ENCODE measurements at places on chromosomes 13 and 19. TPM values are rescaled to one million over a fixed set of nuclear protein-coding genes. Genes with fewer than 3 reads are reported as not detected.

SPTBN4 gene
- 1.2 TPM for total RNA-seq

NUFIP1 gene
- total RNA-seq: 3.9 TPM

ZNF763 gene
- 4.6 TPM for total RNA-seq

FFAR2 gene
- 0.99 TPM for total RNA-seq

DLL3 gene
- 0.20 TPM for total RNA-seq

MRI1 gene
- total RNA-seq: 25.0 TPM

AMH gene
- total RNA-seq: not detected

OVOL3 gene
- not detected for total RNA-seq

CHERP gene
- total RNA-seq: 19.8 TPM

PHF11 gene
- 20.7 TPM for total RNA-seq

KLK13 gene
- 4.9 TPM for total RNA-seq

FCHO1 gene
- total RNA-seq: 2.4 TPM

DCUN1D2 gene
- 18.6 TPM for total RNA-seq

DACH1 gene
- 8.5 TPM for total RNA-seq

KLF1 gene
- total RNA-seq: 1.7 TPM

ZNF587B gene
- total RNA-seq: 18.3 TPM

GPC6 gene
- 10.9 TPM for total RNA-seq

NCR1 gene
- total RNA-seq: 0.30 TPM

SHD gene
- total RNA-seq: 1.3 TPM

TNFAIP8L1 gene
- total RNA-seq: 5.0 TPM

CPAMD8 gene
- 4.0 TPM for total RNA-seq

OR4F17 gene
- total RNA-seq: not detected

KCNJ14 gene
- total RNA-seq: 1.2 TPM

PRR22 gene
- total RNA-seq: 0.30 TPM

ZNF709 gene
- 10.3 TPM for total RNA-seq

SLC25A41 gene
- 0.49 TPM for total RNA-seq

RNF113B gene
- not detected for total RNA-seq

KIR3DL1 gene
- total RNA-seq: not detected

SBK2 gene
- total RNA-seq: not detected

PALM3 gene
- total RNA-seq: 0.10 TPM

TJP3 gene
- total RNA-seq: 1.2 TPM

CEBPG gene
- 34.8 TPM for total RNA-seq

CDX2 gene
- total RNA-seq: not detected

S1PR2 gene
- 12.6 TPM for total RNA-seq

LRRC25 gene
- total RNA-seq: 3.7 TPM

CCDC169 gene
- total RNA-seq: 1.6 TPM

DACT3 gene
- 6.7 TPM for total RNA-seq

SIGLEC8 gene
- total RNA-seq: 0.59 TPM

LILRA1 gene
- not detected for total RNA-seq

FPR3 gene
- total RNA-seq: 2.2 TPM

PODNL1 gene
- 0.20 TPM for total RNA-seq

GRK1 gene
- total RNA-seq: not detected

RGS9BP gene
- 0.89 TPM for total RNA-seq

CYP2A13 gene
- total RNA-seq: 0.10 TPM

C5AR2 gene
- 1.2 TPM for total RNA-seq

WDR83 gene
- 4.6 TPM for total RNA-seq

PLPPR2 gene
- total RNA-seq: 5.7 TPM

CEACAM6 gene
- 5.0 TPM for total RNA-seq

SHISA7 gene
- total RNA-seq: 0.10 TPM

CDC16 gene
- 71.2 TPM for total RNA-seq

RCBTB2 gene
- 12.5 TPM for total RNA-seq

FXYD3 gene
- 75.0 TPM for total RNA-seq

LHB gene
- not detected for total RNA-seq

ZNF491 gene
- total RNA-seq: 3.8 TPM

MEGF8 gene
- total RNA-seq: 11.6 TPM

NALCN gene
- total RNA-seq: 1.8 TPM

ENOX1 gene
- 9.7 TPM for total RNA-seq

ZNF177 gene
- 4.4 TPM for total RNA-seq

Measured in skin of body (tissue), 3 donors.